ENCODE measurements at places on chromosomes 16 and 17.

- no peak for DNase-seq
Observed at GRCh38 chr17:56795221-56795865, 38.4 kb downstream of the C17orf67 start.

- no peak for DNase-seq
Observed at GRCh38 chr16:68802190-68802589, 41.1 kb upstream of the TANGO6 start.

GRCh38 chr17:78082988-78083387 is 45.6 kb downstream of the TMC6 start:
- no peak for DNase-seq

GRCh38 chr17:58082341-58082869 is 814 bp upstream of the DYNLL2 start:
- DNase-seq = no peak

GRCh38 chr16:48022496-48022895 is 133.3 kb downstream of the ABCC12 start:
- DNase-seq = no peak

GRCh38 chr17:78839235-78839761 is 1.3 kb downstream of the USP36 start:
- no peak for DNase-seq

- no peak for DNase-seq
Observed at GRCh38 chr16:60755907-60756306, 1280.3 kb downstream of the CDH8 start.

DNA sequence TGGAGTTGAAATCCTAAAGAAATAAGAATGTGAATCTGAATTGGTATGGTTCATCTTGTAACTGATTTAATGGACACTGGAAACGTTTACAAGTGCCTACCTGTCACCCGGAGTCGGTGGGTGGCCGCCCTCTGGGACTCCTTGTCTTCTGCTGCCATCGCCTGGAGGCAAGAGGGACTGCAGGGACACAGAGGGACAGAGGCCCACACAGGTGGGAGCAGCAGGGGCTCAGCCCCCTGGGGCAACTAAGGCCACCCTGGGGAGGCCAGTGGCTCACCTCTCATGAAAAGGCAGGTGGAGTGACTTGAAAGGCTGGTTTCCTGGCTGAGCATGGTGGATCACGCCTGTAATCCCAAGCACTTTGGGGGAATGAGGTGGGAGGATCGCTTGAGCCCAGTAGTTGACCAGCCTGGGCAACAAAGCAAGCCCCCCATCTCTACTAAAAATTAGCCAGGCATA is 23.2 kb downstream of the TMEM92 start:
- peak; percentile 87 for DNase-seq

DNA sequence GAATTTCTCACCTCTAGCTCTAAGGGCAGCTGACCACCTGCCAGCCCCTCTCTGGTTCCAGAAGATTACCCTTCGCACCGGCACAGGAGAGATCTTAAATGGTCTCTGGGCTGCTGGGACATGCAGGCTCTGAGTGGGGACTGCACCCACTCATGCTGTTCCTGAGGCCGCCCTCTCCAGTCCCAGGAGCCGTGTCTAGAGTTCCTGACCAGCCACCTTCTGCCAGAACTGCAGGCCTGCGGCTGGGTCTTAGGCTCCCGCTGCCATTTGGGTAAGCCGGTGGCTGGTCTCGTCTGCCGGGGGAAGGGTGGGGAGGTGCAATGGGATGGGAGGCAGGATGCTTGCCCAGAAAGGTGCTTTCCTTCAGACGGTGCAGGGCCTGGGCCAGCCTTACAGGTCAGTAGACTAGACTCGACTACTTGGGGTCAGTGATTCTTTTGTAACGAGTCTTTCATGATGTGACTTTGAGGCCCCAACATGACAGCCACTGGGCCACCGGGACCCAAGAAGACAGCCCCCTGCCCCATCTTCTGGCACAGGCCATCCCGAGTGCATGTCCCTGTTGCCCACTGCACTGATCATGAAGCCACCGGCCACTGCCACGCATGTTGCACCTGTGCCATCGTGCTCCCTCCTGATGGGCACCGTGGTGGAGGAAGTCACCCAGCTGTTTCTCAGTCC is 26.4 kb downstream of the B9D1 start:
- DNase-seq = no peak

GRCh38 chr16:11047939-11048800 is 103.8 kb downstream of the CLEC16A start:
- no peak for DNase-seq

DNA sequence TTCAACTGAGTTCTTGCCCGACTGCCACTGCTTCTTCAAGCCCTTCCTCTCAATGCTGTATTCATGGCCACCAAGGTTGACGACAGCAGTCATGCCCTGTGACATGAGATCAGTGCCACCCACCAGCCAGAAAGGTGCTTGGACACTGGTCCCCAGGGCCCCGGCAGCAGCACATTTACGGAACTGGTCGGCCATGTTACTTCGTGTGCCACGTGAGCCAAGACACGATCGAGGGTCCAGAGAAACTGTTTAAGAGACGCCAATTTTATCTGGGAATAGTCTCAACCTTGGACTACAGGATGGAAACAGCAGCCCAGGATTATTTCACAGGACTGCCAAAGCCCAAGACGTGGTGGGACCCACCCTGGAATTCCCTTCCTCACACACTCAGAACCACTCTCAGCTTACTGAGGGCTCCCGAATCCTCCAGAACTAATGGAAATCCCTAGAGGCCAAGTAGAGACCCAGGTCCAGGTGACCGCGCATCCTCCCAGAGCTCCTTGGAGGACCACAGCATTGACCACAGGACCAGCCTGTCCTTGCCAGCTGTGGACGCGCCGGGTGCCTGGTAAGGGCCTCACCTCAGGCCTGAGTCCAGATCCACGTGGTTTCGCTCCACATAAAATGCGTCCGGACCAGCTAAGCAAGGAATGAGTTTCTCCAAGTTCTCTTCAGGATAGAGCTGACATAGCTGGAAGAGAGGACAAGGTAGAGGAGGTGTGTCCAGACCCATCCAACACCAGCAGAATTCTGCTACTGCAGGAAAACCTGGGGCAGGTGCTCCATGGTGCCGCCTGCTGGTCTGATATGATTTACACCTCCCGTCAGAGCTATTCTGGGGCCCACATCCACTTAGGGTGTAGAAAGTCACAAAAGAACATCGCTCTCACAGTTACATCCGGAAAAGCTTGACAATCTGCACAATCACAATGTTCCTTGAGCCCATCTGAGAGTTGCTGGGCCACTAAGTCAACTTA is 28.2 kb downstream of the MAP1LC3B start:
- no peak for DNase-seq

DNA sequence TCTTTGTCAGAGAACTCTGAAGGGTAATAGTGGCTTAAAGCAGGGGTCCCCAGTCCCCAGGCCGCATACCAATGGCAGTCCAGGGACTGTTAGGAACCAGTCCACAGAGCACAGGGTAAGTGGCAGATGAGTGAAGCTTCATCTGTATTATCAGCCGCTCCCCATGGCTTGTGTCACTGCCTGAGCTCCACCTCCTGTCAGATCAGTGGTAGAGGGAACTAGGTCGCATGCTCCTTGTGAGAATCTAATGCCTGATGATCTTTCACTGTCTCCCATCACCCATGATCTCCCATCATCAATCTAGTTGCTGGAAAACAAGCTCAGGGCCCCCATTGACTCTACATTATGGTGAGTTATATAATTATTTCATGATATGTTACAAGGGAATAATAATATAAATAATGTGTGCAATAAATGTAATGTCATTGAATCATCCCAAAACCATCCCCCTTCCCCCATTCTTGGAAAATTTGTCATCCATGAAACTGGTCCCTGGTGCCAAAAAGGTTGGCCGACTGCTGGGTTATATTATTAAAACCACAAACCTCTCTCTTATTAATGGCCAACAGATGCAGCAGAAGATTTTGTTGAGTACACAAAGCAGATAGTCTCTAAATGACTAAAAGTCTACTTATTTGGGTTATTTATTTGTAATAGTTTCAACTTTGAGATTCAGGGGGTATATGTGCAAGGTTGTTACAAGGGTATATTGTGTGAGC is 782.7 kb downstream of the CDH11 start:
- no peak for DNase-seq

GRCh38 chr17:66192378-66192687 is 400 bp upstream of the CEP112 start:
- no peak for DNase-seq

DNA sequence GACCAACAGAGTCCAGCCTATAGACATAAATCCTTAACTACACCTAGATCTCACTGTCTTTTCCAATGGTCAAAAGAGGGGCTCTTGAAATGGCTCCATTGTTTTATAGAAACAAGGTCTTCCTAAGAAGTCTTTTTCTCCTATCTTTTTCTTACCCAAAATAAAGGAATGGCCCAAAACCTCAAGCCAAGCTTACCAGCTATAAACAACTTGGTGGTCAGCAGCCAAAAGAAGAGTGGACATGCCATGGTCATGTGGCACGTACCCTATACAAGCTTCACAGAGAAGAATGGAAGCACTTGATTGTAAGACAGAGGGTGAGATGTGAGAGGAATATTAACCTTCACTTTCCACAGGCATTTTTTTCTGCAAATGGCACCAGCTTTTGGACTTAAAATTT is 82.1 kb upstream of the GNAO1 start:
- DNase-seq = no peak

DNA sequence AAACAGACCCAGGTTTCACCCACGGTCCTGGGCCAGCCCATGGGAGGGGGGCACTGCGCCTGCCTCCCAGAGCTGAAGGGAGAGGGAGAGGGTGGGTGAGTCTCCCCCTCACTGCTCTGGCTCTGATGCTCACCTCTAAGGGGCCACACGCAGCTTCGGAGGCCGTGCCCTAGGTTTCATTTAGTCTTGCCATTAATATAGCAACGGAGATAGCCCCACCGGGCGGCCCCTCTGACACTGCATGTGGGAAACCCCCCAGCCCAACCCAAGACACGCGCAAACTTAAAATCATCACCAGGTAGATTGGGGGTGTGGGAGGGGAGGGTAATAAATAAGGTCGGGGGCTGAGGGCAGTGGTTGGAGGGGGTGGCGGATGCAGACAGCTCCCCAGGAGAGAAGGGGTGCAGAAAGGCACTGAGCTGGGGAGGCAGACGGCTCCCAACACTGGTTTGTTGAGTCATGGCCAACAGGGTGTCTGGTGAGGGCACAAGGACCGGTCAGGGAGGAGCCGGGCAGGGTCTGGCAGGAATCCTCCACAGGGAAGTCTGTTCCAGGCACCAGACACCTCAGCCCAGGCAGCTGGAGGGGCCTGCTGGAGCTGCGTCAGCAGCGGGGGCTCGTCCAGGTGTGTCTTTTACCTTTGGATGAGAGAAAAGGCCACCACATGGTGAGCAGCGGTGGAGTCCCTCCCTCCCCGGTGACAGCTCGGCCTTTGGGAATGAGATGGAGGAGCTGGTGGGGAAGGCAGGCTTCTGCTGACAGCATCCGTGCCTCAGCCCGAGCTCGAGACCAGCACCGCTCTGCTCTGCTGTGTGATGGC is 32.0 kb upstream of the DOC2B start:
- no peak for DNase-seq

DNA sequence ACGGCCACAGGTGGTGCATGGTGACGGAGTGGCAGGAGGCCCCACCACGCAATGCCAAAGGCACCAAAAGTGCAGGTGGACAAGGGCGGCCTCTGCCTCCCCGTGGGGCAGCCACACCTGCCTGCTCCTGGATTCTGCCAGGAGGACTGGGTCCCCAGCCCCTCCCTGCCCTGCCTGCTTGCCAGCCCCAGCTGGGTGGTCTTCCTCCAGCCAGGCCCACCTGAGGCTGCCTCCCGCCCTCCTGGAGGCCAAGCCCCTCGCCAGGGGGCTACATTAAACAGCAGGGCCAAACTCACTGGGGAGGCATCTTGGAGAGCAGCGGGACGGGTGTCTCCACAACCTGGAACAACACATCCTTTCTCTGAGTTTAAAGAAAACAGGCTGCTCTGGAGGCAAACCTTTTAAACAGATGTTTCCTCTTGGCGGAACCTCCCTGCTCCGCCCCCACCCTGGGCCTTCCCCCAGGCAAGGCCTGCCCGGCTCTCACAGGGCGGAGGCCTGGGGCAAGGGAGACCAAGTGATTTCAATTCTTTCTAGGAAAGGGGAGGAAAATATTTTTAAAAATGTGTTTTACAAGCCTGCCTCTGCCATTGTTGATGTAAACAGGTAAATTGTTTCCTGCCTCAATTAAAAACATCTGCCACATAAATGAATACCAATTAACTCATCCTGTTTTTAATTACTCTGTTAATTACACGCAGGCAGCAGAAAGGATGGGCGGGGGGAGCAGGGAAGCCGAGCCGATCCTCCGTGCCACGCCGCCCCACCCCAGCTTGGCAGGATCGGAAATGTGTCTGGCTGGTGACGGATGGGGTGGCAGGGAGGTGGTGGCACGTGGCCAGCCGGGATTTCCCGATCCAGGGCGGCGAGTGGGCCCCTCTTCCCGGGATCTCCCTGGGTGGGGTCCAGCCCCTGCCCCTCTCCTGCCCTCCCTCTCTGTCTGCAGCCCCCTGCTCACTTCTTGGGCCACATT is 54.4 kb upstream of the PABPN1L start:
- peak; percentile 41 for DNase-seq

- DNase-seq = no peak
Observed at GRCh38 chr16:79287424-79287917, 313.1 kb downstream of the MAF start.

- no peak for DNase-seq
Observed at GRCh38 chr17:6648181-6648580, 3.2 kb downstream of the MED31 start.

GRCh38 chr17:31314782-31315100 is 887 bp upstream of the EVI2B start:
- DNase-seq = no peak

GRCh38 chr17:259341-259976 is 78.0 kb upstream of the DOC2B start:
- no peak for DNase-seq

DNA sequence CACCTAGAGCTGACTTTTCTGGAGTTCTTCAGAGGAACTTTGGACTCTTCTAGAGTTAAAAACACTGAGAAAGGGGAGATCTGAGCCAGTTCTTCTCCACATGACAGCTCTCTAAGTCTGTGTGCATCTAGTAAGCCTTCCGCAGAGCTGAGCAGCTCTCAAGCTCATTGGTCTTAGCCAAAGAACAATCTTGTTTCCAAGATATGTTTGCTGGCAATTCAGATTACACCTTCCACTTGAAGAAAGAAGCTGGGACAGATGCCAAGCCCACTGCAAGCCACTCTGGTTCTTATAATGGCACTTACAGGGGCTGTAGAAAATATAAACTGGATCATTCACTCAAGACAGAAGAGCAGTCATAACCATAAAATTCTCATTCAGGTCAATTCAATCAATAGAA is 134.1 kb upstream of the TOX3 start:
- no peak for DNase-seq

DNA sequence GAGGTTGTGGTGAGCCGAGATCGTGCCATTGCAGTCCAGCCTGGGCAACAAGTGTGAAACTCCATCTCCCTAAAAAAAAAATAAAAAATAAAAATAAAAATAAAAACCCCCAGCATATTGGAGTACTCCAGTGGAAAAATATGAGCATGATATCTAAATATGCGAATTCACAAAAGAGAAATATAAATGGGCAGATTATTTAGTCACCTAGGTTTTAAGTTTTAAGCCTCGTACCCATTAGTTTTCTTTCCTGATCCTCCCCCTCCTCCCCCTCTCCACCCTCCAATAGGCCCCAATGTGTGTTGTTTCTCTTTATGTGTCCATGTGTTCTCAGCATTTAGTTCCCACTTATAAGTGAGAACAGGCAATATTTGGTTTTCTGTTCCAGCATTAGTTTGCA is 62.3 kb downstream of the GP2 start:
- DNase-seq = no peak

GRCh38 chr17:18143044-18143936 is 34.7 kb downstream of the MYO15A start:
- no peak for DNase-seq
